Activated CD4-positive, alpha-beta T cell treated with anti-CD3 and anti-CD28 coated beads, Interleukin-2, Interleukin-4, amounts not matched to agents 100 ng/mL and 50 ng/mL, durations not matched to agents 16 hours and 8 hours (primary cell): ENCODE measurements at places on chromosomes 12 and 14.

GRCh38 chr14:104316121-104316722 lies 177.8 kb downstream of the KIF26A start:
- no peak for DNase-seq

- no peak for DNase-seq
Measured at GRCh38 chr12:2391740-2392331, 339.0 kb downstream of the CACNA1C start.

- peak; percentile 24 for DNase-seq
Measured at GRCh38 chr14:60723907-60724618, at the start of gene SIX4. Gene SIX4 (minus strand): TSS chr14:60724351. CDS start chr14:60724074, 277 bp downstream.

GRCh38 chr12:68040450-68041075 lies 51.3 kb downstream of the IFNG-AS1 start:
- DNase-seq, result peak; percentile 86

DNA sequence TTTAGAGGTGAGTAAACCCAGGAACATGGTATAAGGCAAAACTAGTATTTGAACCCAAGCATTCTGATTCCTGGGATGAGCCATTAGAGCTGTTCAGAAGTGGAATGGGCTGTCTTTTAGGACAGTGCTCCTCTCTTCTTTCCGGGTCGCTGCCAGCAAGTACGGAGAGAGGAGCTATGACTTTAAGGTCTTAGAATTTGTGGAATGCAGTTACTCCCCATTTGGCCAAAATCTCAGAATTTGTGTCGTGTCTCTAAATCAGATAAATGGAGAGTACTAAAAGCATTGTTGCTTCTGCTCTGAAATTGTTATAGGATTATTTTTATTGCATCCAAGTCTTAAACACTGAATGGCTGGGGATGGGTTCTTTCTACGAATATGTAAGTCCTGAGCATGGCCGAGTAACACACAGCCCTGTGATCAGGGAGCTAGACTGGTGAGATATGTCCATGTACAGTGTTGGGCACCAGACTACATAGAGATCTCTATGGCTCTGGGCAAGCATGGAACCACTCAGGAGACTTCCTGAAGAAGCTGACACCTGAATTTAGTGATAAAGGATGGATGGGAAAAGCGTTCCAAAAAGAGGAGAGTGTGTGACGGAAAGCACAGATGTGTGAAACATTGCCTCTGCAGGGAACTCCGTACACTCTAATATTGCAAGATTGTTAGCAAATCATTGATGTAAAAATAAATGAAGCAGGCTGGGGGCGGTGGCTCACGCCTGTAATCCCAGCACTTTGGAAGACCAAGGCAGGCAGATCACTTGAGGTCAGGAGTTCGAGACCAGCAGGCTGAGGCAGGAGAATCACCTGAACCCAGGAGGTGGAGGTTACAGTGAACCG lies 184.7 kb downstream of the SRGAP1 start:
- no peak for DNase-seq

DNA sequence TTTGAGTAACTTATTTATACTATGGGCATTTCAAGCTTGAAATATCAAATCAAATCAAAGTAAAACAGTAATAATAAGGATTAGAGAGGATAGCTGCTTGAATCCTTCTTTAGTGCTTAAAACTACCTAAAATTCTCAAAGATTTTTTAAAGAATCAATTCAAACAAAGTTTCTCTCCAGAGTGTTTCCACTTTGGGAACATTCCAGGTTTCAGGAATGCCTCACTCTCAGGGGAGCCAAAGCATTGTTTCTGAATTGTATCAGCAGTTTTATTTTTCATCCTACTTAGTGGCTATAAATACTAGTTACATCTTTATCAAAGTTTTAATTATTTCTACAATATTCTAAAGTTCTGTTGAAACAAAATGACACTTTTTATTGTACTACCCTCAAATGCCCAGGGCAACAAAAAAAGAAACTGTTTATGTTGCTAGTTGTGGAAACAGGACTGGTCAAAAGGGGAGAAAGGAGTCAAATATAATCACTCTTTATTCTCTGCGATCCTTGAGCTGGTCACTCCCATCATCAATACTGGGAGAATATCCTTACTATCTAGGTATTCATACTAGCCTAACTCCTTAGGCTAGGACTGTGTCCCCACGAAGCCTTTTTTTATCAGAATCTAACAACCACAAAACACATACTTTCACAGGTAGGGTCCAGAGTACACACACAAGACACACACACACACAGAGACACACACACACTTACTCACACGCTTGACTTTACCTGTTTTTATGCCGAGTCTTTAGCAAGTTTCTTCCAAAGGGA lies 598 bp downstream of the RASSF9 start:
- DNase-seq, result no peak

DNA sequence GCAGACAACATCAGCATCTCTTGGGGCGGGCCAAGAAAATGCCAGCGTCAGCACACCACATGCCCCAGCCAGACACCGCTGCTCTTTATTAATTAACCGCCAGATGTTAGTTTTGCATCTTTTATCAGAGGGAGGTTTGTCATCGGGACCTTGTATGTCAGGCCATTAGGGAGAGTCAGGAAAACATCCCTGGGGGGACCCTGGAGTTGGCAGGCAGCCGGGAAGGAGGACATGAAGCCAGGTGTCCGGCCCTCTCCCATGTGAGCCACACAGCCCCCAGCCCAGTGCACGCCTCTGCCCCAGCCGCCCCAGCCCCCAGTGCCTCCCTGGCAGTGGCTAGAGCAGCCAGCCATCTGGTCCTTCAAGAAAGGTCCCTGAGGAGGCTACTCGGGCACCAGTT lies 56.9 kb upstream of the FAM222A start:
- DNase-seq, result no peak

GRCh38 chr12:103401421-103401820 lies 94.3 kb downstream of the C12orf42 start:
- no peak for DNase-seq

- DNase-seq, result no peak
Measured at GRCh38 chr12:129201029-129201428, 347.8 kb downstream of the GLT1D1 start.

GRCh38 chr14:101349108-101349507 lies 212.2 kb upstream of the DIO3 start:
- no peak for DNase-seq

DNA sequence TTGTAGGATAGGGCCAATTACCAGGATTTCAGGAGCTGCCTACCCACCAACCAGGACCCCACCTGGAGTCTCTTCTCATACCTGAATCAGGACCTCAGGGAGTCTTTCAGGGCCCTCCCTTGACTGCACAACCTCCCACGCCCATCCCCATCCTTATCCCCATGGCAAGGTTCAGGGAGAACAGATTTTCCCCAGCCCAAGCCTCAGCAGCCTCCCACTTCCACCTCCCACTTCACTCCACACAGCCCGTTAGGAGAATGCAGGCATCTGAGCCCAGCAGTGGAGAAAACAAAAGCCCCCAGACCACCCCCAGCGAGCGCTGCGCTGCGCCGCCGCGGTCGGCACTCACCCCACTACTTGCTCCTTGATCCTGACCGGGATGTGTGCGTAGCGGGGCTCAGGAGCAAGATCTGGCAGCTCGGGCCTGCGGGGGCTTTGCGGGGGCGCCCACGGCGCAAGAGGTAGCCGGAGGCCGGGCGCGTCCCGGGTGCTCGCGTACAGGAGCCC lies 1.4 kb downstream of the B4GALNT1 start:
- no peak for DNase-seq

GRCh38 chr14:100067971-100068959 lies 3.0 kb downstream of the EVL start:
- peak; percentile 94 for DNase-seq

DNA sequence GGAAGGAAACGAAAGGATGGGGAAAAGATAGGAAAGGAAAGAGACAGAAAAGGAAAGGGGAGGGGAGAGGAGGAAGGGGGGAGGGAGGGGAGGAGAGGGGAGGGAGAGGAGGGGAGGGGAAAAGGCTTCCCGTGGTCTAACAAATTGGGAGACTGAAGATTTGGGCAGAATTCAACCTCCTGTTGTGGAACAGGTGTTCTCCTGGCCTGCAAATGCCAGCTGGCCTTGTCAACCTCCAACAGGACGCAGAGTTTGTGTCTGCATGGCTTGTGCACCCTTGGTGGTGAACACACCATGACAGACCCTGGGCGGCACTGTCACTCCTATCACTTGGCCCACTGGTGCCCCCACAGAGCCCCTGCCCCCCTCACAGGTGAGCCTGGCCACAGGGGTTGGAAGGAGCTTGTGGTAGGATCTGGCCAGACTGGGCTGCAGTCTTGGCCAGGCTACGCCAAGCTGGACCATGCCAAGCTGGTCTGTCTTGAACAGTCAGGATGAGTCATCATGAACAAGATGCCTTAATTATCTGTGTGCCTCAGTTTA lies 321.6 kb downstream of the BCL11B start:
- no peak for DNase-seq

DNA sequence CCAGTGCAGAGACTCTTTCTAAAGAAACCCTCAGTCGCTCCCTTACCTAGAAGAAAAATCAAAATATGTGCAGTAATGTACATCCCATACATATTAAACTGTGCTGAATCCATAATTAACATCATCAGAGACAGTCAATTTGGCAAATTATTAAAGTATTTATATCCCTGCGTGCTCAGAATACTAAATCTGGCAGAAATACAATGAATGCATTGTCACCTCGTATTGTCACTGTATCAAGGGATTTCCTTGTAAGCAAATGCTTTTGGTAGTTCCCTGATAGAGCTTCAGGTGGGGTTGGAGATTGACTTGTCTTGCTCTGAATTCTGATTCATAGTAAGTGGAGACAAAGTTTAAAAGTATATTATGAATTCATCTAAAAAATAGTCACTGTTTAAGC lies 319.1 kb downstream of the PPFIA2 start:
- no peak for DNase-seq

GRCh38 chr12:53174881-53175491 lies 5.5 kb upstream of the ZNF740 start:
- no peak for DNase-seq

DNA sequence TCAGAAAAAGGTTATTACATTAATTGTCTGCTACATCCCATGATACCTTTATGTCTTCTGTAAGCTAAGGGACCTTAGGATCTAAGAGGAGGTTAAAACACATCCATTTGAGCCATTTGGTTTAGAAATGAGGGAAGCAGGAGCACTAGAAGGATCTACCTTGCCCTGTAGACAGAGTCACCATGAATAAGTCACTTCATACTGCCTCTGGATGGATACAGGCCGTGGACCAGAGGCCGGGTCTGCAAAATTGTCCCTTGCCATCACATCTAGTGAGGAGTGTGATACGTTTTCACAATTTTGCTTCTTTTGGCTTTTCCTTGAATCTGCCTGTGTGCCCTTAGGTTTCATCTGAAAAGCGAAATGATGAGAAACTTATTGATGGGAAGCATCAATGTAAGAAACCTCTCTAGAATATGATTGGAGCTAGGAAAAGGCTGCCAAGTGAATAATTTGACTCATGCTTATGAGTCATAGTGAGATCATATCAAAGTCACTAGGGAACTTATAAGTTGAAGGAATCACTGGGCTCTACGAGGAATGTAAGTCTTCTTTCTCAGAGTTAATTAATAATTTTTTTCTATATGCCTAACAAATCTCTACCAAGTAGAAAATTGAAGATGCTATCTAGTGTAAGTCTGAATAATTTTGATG lies 10.8 kb downstream of the GLRX5 start:
- DNase-seq, result no peak

- no peak for DNase-seq
Measured at GRCh38 chr14:94769391-94770250, at the start of gene GSC. Gene GSC (minus strand): TSS chr14:94770113. CDS start chr14:94770015, 98 bp downstream.

- no peak for DNase-seq
Measured at GRCh38 chr14:101077481-101078074, 174.1 kb upstream of the RTL1 start.

GRCh38 chr12:94811611-94812010 lies 161.3 kb upstream of the TMCC3 start:
- DNase-seq, result no peak

DNA sequence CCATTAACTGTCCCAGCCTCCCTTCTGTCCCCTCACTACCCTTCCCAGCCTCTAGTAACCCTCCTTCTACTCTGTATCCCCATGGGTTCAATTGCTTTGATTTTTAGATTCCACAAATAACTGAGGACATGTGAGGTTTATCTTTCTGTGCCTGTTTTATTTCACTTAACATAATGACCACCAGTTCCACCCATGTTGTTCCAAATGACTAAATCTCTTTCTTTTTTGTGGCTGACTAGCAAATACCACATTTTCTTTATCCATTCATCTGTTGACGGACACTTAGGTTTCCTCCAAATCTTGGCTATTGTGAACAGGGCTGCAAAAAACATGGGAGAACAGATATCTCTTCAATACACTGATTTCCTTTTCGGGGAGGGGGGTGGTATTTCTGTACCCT lies 65.7 kb downstream of the PRKD1 start:
- no peak for DNase-seq

GRCh38 chr14:94312481-94313246 lies 10.5 kb downstream of the SERPINA6 start:
- no peak for DNase-seq

DNA sequence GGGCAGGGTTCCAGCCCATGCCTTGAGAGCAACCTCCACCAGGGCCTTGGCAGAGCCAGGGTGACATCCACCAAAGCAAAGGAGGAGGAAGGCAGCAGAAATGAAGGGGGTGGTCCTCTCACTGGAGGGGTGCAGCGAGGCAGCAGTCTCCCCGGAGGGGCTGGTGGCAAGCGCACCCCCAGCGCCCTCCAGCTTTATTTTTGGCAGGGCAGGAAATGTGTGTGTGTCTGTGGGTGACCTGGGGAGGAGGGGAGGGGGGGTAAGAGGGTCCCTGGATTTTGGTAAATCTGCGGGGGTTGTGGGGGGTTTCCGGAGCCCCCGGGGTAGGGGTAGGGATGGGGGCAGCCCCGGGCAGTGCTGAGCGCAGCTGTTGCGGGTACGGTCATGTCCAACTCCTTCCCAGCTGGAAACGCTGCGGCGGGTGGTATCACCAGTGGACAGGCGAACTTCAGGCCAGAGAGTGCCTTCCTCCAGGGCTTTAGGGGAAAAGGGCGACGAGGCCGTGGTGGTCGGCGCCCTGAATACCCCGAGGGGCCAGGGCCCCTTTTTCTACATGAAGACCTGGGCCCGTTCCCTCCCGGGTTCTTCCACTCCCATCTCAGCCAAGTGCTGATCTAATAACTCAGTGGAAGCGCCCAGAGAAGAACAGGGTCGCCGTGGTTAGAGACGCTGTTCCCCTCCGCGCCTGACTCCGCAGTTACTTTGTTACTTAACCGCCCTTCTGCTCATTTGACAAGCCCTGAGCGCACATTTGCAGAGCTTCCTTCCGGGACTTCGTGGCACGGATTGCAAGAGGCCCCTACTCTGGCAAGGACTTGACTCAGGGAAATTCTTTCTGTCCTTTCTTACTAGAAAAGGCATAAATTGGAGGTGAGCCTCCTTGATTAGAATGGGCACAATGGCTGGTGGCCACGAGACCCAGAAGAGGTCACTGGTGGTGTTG lies 55.2 kb downstream of the FOS start:
- DNase-seq, result peak; percentile 62
